ENCODE measurements at places on chromosomes 7 and 10.

- no peak for DNase-seq
Observed at GRCh38 chr10:131211146-131211545, 100.4 kb downstream of the TCERG1L start.

DNA sequence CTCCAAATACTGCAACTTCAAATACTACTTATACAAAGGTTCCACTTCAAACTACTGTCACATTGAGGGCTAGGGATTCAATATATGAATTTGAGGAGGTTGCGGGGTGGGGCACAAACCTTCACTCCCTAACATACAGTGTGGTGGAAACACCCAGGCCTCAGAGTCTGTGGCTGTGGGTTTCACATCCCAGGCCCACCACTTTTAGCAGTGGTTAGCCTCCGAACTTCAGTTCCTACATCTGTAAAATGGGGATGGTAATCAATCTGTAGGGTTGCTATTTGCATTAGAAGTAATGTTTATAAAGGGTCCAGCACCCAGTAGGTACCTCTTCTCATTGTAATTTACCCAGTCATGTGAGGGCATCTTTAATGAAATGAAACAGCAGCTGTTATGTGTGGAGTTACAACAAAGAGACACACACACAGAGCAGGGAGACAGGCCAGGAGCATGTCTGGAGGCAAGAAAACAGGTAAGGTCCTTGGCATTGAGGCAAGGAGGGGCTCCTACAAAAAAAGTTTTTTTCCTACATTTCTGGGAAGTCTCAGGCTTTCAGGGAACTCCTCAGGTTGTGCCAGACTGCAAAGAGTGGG is 570.9 kb downstream of the LRMDA start:
- no peak for DNase-seq

DNA sequence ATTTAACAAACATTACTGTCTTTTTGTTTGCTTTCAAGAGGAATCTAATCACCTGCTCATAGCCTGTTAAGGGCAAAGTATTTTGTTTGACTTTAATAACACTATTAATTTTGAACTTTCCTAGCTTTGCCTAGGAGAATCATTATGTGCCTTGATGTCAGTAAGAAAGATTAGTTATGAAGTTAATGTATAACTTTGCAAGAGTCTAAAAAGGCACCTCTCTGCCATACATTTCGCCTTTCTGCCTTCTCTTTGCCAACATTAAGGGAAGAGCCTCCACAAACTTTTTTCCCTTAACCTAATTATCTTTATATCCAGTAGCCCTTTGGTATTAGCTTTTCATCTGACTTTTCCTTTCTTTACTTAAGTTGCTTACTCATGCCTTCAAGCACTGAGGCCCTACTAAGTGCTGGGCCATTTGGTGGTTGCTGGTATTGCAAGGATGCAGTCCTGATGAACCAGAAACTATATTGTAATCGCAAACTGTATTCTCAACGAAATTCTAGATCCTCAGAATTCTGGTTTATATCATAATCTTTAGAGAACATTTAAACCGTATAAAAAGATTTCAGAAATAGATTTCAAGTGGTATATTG is 108.5 kb downstream of the SND1 start:
- DNase-seq, result no peak

GRCh38 chr7:20749906-20750305 is 36.8 kb downstream of the SP8 start:
- no peak for DNase-seq
